ENCODE measurements at places on chromosomes 5 and 9.

DNA sequence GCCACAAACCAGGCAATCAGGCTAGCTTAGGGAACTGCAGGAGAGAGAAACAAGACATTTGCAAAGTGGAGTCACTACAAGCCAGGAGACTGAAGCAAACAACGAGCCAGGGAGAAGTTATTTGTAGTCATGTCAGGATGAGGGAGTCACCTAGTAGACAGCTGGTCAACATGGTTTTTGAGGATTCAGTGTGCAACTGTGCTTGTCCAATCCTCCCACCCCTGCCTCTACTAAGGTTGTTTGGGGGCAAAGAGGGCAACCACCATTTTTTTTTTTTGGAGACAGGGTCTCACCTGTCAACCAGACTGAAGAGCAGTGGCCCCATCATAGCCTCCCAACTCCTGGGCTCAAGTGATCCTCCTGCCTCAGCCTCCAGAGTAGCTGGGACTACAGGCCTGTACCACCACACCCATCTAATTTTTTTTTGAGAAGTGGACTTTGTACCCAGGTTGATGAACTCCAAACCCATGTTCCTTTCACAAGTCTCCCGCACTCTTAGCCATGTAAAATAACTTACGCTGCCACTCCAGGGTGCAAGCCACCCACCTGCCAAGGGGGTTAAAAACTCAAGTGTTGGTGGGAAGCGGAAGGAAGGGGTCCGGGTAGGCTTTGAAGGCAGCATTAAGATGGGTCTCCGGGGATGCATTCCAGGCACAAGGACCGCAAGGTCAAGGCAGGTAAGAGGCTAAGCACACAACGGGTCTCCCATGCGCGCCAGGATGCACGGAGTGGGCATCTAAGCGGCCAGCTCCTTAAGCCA lies 995 bp downstream of the RPL35 start:
- DNase-seq, result no peak

- DNase-seq, result no peak
Measured at GRCh38 chr5:91586232-91586631, 203.1 kb upstream of the ARRDC3 start.

DNA sequence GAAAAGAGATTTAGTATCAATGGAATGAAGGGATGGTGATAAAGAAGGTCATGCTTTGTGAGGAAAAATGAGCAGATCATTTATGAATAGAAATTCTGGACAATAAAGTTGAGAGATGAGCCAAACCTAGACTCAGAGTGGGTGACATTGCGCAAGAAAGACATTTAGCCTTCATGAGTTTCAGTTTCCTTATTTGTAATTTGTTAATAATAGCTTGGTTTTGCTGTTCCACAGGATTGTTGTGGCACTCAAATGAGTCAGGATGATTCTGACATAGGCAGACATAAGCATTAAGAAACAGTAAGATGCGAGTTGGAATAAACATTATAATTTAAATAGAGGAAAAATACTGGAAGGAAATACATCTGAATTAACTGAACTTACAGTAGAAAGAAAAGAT lies 34.8 kb downstream of the ITGA2 start:
- DNase-seq, result no peak

GRCh38 chr9:125579030-125579932 lies 127.7 kb downstream of the MAPKAP1 start:
- no peak for DNase-seq

GRCh38 chr5:157917899-157918809 lies 59.2 kb upstream of the CLINT1 start:
- peak; percentile 32 for DNase-seq

DNA sequence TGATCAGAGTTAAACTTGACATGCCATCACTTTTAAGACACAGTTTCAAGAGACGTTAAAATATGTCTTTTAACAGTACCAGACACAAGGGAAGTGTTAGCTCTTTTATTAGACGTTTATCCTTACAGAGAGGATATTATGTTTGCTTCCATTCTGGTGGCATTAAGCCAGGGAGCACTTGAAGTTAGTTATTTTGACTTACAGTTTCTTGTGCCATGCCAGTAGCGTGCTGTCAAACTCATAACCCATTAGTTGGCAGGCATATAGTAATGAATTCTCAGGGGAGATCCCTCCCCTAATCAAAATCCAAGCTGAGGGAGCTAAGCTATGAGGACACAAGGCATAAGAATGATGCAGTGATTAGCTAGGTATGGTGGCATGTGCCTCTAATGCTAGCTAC lies 66.5 kb downstream of the RPS6 start:
- no peak for DNase-seq

DNA sequence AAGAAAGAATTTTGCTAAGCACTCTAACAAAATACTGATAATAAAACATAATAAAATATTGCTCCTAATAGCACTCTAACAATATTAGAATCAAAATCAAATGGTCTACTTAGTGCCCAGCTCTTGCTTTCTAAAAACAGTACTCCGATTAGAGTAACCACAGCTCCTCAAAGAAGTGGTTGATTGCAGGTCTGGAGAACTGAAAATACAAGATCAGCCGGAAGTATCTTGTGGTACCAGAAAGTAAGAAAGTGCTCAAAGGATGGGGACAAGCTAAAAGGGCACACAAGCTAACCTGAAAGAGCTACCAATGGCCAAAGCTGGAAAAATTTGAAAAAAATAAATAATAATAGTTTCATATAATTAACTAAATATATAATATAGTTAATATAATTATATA lies 119.2 kb downstream of the CWC27 start:
- DNase-seq, result no peak

GRCh38 chr5:32583582-32584232 lies 1.6 kb upstream of the SUB1 start:
- no peak for DNase-seq

- DNase-seq, result no peak
Measured at GRCh38 chr5:16057277-16057676, 122.3 kb downstream of the MARCHF11 start.

DNA sequence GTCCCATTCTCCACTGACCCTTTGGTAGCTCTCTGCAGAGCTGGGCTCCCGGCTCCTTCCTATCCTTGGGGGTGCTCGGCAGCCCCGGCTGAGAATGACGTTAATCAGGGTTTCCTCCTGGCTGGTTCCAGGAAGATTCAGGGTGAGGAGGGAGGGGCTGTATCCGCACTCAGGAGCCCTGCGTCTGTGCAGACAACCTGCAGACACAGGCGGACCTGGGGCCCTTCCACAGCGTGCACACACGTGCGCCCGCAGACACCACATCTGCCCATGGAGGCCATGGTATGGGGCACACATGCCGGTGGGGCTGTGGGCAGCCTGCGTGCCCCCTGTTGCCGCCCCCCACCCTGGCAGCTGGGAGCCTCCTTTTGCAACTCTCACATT lies 66.6 kb upstream of the RNU6ATAC start:
- DNase-seq, result no peak

GRCh38 chr9:138112791-138113600 lies 235.4 kb downstream of the CACNA1B start:
- DNase-seq, result no peak

DNA sequence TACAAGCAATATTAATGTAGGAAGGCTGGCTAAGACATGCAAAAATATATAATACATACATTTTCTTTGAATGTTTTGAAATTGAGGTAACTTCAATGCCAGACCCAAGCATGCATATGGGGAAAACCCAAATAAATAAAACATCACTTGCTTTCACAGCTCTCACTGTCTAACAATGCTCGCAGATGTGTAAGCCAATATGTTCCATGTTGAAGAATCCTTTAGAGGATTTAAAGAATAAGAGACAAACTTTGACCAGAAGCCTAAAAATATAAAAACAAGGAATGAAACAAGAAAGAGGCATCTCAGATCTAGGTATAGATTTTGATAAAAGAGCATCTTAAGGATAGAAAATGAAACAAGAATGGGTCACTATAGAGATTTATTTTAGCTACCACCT lies 354.2 kb downstream of the CDH10 start:
- no peak for DNase-seq
